Activated T-cell treated with anti-CD3 and anti-CD28 coated beads for 4 hours (primary cell): ENCODE measurements at places on chromosomes 4 and X.
A peak's percentile ranks its signal among the peaks of the same experiment; 100 is the strongest.

GRCh38 chrX:122579036-122579435, 605.0 kb upstream of the GRIA3 start:
- no peak for DNase-seq

- no peak for DNase-seq
Measured at GRCh38 chr4:164350061-164350460, 403.9 kb upstream of the SMIM31 start.

GRCh38 chr4:70425306-70425705, 27.6 kb downstream of the OPRPN start:
- DNase-seq: no peak

DNA sequence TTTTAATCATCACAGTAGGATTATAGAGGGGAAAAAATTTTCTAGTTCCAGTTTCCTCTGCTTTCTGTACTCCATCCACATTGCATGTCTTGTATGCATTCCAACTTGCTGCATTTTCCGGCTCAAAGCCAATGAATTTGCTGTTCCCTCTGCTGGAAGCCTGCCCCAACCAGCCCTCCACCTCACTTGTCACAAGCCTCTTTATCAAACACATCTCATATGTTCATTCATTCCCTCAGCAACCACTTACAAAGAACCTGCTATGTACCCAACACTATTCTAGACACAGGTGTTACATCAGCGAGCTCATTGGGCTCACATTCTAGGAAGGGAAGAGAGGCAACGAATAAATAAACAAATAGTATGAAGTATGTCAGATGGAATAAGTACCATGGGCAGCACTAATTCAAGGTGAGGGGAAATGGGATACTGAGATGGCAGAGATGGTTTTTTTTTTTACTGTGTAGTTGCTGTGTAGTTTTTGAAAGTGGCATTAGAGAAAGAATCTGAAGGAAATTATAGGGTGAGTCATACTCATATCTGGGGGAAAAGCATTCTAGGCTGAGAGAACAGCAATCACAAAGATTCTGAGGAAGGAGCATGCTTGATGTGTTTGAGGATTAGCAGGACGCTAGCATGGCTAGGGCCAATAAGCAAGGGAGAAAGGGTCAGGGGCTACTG, 332.5 kb downstream of the PDGFC start:
- no peak for DNase-seq

DNA sequence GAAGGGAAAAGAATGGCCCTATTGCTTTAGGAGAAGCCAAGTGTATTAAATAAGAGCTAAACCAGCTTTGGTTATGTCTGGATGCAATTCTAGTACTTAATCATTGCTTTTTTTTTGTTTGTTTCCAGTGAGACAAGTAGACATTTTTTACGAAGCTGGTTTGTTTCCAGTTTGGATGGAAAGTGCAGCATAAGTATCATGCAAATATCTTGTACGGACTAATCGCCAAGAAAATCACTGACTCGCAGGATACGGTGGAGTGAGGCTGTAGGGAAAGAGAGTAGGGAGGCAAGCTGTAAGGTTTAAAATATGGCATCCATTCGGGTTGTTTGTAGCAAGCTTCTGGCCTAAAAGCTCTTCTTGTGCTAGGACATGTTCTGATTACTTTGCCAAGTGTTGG, 64.8 kb downstream of the HPGD start:
- no peak for DNase-seq

DNA sequence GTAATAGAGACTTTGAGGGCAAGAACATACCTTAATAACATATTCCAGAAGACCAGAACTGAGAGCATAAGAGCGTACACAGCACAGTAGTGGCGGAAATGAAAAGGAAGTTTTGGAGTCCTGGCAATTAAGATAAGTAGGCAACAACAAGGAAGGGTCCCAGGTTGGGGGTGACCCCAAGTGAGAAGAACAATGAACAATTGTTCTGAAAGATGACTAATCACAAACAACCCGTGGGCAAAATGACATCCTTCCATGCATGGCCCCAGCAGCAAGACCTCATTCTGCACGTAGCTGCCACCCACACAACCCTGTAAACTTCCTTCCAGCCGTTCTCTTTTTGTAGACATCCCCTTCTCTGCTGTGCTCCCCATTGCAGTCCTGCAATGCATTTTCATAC, 384.4 kb upstream of the PABPC4L start:
- DNase-seq: no peak

GRCh38 chr4:169810325-169811323, 52.9 kb upstream of the HPF1 start:
- DNase-seq: peak; percentile 2

DNA sequence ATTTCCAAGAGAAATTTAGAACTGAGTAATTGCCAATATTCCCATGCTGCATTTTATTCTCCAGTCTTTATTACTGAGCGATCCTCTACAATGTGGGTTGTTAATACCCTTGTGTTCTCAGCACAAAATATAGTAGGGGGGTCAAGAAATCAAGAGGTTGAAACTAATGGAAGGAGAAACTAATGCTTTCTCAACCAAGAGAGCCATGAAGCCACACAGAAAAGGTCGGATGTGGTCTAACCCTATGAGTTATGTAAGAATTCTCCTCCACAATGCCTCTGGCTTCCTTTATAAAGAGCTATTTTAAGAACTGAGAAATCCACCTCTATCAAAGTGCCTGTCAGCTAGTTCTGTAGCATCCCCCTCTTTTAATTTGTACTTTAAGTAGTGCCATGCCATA, 268.5 kb downstream of the CHIC1 start:
- DNase-seq: no peak

- DNase-seq: no peak
Measured at GRCh38 chrX:64334467-64334866, 60.8 kb downstream of the MTMR8 start.

DNA sequence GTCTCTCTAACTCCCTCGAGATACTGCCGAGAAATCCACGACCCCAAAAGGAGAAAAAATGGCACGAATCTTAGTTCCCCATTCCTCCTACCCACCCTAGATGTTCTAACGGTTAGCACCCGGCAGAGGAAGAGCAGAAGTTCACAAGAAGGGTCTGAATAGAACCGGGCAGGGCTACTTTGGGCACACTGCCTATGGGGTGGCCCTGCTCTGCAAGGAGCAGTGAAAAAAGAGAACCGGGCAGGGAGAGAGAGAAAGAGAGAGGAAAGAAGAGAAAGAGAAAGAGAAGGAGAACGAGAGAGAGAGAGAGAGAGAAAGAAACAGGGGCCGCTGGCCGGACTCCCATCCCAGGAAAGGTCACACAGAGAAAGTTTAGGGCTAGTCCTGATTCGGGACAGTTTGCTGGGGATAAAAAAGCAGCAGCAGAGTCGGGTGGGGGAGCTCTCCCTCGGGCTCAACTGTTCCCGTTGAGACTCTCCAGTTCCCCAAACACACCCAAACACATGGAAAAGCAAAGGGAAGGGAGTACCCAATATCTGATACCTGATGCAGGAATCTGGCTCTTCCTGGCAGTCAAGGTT, 468 bp downstream of the GLA start:
- DNase-seq: no peak

DNA sequence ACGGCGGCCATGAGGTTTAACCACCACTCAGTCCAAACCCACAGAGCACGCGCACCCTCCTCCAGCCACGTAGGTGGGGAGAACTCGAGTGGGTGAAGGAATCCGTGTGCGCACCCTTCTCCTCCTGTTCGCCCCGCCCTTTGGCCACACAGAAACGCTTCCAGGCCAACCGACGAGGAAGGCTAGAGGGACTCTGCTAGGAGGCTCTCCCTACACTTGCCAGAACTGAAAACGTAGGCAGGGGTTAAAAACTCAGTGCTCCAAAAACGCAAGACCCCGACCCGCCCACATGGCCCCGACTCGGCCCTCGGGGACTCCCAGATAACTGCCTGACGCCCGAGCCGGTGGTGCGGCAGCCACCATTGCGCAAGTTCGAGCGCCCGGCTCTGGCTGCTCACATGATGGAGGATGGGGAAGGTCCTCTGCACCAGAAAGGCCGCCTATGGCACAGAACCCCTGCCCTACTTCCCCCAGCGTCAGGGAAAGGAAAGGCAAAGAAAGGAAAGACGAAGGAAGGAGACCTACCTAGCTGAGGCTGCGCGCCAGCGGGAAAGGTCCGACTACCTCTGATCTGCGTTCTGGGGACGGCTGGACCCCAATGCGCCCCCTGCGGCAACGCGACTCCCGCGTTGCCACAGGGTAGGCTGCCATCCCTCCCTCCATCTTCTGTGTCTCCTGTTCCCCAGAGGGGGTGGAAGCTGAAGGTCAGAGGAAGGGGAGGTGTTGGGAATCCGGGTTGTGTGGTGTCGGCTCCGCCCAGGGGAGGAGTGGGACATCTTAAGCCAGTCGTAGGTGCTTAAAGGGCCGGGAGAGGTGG, 201.9 kb upstream of the AGTR2 start:
- DNase-seq: no peak

DNA sequence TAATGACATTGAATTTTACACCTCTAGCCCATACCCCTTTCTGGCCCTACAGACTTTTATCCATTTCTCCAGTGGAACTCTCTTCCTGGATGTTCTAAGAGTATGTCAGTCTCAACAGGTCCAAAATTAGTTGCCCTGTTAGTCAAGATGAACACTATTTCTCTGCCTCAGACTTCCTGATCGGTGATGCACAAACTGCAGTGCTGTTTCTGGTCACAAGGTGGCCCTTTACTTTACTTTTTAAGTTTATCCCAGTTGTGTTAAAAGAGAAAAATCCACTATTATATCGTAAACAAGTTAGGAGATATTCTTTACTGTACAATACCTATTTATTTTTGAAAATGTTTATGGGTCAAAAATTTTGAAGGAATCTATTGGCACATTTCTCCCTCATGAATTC, 13.1 kb downstream of the TCEAL7 start:
- DNase-seq: peak; percentile 19

GRCh38 chr4:15003891-15004738, 1.8 kb downstream of the CPEB2 start:
- DNase-seq: peak; percentile 34

DNA sequence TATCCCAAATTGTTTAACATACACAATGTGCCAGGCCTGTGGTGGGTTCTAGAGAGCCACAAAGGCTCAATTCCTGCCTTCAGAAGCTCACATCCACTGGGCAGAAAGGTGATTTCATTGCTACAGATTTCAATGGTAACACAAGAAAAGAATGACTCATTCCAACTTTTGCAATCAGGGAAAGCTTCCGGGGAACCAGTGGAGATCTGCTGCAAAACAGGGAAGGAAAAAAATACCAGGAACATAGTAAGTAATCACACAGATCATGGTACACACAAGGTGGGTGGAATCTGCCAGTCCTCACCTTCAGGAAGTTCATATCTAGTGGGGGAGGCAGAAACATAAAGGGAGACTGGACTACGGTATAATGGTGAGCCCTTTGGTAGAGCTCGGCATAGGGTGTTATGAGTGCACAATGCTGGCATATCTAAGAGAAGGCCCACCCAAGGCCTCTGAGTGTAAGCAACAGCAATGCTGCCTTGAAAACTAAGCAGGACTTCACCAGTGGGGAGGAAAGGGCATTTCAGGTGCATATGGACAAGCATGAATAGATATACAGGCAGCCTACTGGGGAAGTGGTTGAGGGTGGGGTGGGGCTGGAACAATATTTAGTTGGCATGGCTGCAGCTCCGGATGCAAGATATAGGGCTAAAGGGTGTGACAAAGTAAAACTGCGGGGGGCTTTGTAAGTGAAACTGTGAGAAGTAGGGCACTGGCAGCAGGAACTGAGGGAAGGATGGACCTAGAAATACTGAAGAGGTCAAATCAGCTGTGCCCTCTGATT, 24.2 kb downstream of the GPRIN3 start:
- no peak for DNase-seq

GRCh38 chr4:172813359-172813923, 355.2 kb upstream of the GALNT7 start:
- DNase-seq: no peak

DNA sequence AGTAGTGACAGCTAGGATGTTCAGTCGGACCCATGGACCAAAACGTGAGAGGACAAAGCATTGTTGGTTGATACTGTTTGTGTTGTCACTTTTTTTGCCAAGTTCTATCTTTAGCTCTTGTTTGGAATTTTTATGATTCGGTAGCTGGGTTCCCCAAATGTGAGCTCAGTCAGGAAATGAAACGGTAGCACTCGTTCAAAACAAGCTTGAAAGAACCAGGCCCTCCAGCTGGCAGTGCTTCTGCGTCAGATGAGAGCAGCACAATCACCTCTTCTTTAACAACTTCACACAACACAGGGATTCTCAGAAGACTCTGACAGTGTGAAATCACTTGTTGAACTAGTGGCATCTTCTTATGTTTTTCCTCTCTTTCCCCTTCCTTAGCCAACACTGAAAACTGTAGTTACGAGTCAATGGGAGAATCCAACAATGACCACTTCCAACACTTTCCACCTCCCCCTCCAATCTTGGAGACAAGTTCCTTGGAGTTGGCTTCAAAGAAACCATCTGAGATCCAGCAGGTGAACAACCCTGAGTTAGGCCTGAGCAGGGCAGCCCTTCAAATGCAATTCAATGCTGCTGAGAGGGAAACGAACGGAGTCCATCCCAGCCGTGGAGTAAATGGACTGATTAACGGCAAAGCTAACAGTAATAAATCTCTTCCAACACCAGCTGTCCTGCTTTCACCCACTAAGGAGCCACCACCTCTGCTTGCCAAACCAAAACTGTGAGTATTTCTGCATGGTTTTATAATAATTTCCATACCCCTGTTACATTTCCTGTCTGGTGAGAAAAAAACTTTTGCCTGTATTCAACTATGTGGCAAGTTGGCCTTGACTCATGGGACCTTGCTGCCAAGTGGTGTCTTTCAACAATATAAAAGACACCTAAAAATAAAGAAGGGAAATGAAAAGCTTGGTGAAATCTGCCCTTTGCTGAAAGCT, 214.6 kb downstream of the PALLD start:
- no peak for DNase-seq

GRCh38 chrX:810186-810585, 179.6 kb downstream of the SHOX start:
- DNase-seq: no peak

DNA sequence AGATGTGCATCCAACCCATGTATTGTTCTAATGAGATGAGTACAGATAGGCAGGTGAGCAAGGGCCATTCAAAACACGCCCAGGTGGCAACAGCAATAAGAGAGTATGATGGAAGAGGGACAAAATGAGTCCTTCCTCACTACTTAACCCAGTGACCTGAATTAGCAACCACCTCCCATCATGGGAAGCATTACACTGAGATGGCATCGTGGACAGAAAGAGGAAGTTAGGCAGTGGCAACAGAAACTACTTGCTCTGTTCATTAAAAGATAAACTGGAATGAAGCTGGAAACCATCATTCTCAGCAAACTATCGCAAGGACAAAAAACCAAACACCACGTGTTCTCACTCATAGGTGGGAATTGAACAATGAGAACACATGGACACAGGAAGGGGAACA, 17.2 kb downstream of the RXFP1 start:
- no peak for DNase-seq

- DNase-seq: no peak
Measured at GRCh38 chr4:108117418-108118182, 51.1 kb downstream of the LEF1 start.

DNA sequence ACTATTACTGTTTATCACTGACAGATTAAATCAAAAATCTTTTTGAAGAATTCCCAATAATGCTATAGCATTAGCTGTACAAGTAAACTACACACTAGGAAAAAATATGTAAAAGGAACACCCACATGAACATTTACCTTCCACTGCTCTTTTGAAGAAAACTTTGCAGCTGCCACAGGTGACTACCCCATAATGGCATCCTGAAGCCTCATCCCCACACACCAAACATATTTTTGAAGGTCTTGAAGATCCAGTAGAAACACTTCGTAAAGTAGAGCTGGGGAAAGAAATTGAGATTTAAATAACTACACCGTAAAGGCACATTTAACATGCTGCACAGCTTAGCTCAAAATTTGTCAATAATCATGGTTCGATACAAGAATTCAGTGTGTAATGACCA, 182.4 kb downstream of the NR3C2 start:
- DNase-seq: no peak

GRCh38 chr4:124997991-124998390, 285.5 kb upstream of the ANKRD50 start:
- DNase-seq: no peak
